ENCODE measurements at places on chromosomes 1 and 21.

- peak; percentile 56 for DNase-seq
Measured at GRCh38 chr1:38834937-38835827, 24.4 kb downstream of the RRAGC start.

DNA sequence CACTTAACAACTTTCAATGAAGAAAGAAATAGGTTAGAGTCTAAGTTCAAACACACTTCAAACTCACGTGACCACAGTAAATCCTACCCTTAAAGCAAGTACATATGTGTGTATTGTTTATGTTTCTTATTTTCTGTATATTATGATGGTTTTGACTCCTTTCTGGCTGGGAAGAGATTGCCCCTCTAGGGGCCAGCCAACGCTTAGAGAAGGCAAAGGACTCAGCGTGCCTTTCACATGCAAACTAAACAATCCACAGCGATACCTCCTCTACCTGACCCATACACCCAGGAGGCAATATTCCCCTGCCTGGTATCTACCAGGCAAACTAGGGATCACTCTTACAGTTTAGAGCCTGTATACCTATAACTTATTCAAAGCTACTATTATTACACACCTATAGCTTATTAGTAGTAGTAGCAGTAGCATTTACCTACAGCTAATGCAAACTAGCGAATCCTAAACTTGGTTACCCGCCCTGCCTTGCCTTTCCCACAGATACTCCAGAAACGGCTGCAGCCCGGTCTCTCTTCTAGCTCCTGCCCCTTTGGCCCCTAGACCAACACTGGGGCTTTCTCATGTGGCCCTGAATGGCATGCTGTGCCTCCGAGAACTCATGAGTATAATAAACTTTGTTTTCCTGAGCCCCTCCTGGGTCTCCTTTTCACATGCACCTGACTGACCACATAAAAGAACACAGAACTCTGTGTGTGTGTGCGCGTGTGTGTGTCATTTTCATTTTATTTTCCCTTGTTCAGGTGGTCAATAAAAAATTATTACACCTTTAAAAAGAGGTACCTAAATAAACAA is 14.0 kb downstream of the NRIP1 start:
- DNase-seq, result peak; percentile 8

GRCh38 chr1:213552045-213552444 is 435.7 kb upstream of the PROX1 start:
- no peak for DNase-seq

- no peak for DNase-seq
Measured at GRCh38 chr1:165844114-165844798, 16.8 kb downstream of the UCK2 start.

GRCh38 chr1:61043010-61043820 is 39.1 kb upstream of the NFIA start:
- DNase-seq, result peak; percentile 86

GRCh38 chr21:29726044-29726443 is 213.8 kb downstream of the GRIK1 start:
- DNase-seq, result no peak

GRCh38 chr21:14070968-14071367 is 139.8 kb downstream of the LIPI start:
- no peak for DNase-seq

- no peak for DNase-seq
Measured at GRCh38 chr1:207186503-207186902, 82.5 kb downstream of the C4BPA start.

GRCh38 chr1:207067185-207067584 is 14.1 kb downstream of the PFKFB2 start:
- no peak for DNase-seq

DNA sequence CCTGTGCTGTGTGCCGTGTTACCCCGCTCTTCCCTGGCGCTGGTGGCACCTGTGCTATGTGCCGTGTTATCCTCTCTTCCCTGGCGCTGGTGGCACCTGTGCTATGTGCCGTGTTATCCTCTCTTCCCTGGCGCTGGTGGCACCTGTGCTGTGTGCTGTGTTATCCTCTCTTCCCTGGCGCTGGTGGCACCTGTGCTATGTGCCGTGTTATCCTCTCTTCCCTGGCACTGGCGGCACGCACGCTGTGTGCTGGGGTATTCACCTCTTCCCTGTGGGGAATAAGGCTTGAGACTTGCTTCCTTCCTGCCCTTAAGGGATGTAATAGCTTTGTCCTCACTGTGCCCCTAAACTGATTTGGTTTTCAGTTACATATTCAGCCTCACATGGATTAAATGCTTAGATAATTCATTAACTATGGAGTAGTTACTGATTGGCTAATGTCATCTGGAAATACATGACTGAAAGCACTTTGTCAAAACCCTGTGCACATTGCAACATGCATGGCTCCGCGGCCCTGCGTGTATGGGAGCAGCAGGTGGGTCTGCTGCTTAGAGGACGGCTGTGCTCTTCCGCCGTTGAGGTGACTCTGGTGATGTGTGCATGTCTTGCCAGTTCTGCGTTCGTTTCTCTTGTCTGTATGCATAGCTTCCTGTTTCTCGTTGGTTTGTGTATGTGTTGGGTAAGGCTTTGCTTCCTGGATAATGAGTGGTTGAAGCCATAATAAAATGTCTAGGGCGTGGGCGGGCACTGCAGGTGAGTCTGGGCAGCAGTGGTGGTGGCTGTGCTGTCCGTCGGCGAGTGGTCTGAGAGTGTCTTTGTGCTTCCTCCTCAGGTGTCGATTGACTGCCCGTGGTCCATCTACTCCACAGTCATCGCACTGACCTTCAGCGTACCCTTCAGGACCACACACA is 17.9 kb upstream of the PWP2 start:
- peak; percentile 74 for DNase-seq

DNA sequence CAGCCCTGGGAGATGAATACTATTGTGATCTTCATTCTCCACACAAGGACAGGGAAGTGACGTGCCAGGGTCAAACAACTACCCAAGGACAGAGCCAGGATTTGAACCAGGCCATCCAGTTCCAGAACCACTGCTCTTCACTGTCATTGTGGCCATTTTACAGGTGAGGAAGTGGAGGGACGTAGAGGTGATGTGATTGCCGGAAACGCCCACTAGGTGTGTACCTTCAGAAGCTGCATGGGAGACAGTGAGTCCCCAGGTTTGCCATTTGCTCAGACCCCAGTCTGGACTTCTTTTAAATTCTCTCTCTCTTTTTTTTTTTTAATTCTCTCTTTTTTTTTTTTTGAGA is 207.6 kb upstream of the TMEM51 start:
- DNase-seq, result no peak

DNA sequence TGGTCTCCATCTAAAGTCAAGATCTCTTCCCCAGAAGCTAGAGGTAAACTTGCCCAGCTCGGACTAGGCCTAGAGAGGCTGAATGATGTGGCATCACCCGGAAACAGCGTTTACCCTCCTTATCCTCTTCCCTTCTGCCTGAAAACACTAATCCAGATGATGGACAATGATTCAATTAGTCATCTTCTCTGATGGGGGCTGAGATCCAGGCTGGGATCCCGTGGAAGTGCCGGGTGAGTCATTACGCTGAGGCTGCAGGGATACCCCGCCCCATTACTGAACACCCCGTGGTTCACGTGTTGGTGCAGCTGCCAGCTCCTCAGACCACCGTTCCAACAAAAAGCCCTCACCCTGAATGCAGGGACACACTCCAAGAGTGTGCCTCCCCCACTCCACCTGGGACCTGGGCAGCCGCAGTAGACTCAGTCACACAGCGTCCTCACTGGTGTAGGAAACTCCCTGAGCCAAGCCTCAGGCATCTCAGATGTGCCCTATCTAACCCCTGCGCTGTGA is 2.0 kb downstream of the S100A6 start:
- DNase-seq, result peak; percentile 37

GRCh38 chr1:82273816-82274215 is 473.1 kb downstream of the ADGRL2 start:
- DNase-seq, result no peak

DNA sequence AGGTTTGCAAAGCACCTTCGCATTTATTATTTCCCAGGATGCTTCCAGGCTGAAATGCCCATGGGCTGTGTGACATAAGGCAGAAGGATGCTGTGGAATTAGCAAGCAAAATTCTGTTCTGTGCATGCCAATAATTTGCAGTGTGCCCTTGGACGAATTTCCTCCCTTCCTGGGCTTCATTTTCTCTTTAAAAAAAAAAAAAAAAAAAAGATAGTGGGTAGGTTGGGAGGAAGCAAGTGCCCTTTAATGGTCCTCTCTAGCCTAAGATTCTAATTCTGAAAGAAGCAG is 2.5 kb upstream of the ID3 start:
- no peak for DNase-seq

DNA sequence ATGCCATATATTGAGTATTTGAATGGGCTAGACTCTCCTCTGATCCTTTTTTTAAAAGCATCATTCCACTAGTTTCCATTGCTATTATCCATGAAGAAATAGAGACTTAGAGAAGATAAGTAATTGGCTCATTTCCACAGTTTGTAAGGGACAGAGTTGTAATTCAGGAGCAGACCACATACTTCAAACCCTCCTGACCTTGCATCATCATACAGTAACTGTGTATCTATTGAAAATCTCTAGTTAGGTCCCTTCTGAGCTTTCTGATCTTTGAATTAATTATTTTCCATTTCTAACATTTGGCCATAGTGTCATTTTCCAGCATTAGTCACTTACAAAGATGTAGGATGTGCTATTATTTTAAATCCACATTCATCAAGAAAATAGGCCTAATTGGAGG is 386.5 kb upstream of the ST6GALNAC5 start:
- DNase-seq, result no peak

GRCh38 chr1:27071049-27071416 is 58.4 kb upstream of the TENT5B start:
- no peak for DNase-seq

DNA sequence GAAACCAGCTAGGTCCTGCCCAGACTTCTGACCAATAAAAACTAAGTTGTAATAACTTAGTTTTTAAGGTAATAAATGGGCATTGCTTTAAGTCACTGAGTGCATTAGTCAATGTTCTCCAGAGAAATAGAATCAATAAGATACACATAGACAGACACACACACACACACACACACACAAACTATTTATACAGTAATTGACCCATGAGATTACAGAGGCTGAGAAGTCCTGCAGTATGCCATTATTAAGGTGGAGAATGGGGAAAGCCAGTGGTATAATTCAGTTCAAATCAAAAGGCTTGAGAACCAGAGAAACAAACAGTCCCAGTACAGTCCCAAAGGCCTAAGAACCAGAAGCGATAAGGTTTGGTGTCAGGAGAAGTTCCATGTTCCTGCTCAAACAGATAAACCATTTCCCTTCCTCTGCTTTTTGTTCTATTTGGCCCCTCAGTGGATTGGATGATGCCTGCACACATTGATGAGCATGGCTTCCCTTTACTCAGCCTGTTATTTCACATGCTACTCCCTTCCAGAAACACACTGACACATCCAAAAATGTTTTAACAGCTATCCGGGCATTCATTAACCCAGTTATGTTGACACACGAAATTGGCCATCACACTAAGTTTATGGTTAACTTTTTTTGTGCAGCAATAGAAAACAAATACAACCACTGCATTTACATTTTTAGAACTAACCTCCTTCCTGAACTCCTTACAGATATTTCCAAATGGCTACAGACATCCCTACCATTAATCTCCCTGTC is 828.2 kb upstream of the NCAM2 start:
- DNase-seq, result no peak

DNA sequence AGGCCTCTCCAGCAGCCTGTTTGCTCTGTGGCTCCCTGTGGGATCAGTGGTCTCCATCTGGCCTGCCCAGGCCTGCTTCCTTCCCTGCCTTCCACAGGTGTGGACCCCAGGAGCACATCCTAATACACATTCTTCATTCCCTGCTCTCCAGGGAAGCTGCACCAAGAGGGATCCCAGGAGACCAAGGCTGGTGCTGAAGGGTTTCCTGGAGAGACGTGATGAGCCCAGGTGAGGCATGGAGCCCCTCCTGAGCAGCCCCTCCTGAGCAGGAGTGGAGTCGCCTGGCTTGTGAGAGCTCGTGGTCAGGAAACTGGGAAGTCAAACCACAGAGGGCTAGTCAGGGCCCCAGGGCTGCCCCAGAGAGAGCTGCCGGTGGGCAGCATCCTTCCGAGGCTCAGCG is 561.4 kb downstream of the MATN1 start:
- no peak for DNase-seq

DNA sequence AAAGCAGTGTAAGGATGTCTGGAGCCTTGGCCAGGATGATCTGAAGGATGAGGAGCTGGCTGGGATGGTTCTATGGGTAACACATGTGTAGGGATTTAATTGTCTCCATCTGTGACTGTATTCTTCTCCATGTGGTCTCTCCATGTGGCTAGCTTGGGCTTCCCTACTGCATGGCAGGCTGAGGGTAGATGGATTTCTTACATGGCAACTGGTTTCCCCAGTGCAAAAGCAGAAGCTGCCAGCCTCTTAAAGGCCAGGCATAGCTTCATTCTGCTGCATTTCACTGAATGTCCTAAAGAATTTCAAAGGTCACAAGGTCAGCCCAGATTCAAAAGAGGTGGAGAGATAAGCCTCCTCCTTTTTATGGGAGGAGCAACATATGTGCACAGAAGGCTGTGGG is 61.7 kb downstream of the XCL2 start:
- DNase-seq, result no peak

GRCh38 chr1:155038602-155039307 is 5.1 kb downstream of the DCST1 start:
- no peak for DNase-seq

- DNase-seq, result no peak
Measured at GRCh38 chr21:41726058-41726558, 40.7 kb downstream of the RIPK4 start.

DNA sequence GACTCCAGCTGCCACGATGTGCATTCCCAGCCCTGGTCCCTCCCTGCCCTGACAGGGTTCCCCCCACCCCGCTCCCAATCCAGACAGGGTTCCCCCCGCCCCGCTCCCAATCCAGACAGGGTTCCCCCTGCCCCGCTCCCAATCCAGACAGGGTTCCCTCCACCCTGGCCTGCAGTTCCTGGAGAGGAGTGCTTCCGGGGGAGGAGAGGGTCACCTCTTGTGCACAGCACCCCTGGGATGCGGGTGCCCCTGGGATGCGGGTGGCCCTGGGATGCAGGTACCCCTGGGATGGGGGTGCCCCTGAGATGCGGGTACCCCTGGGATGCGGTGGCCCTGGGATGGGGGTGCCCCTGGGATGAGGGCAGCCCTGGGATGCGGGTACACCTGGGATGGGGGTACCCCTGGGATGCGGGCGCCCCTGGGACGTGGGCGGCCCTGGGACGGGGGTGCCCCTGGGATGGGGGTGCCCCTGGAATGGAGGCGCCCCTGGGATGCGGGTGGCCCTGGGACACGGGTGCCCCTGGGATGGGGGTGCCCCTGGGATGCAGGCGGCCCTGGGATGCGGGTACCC is 36.7 kb upstream of the SLC19A1 start:
- no peak for DNase-seq

DNA sequence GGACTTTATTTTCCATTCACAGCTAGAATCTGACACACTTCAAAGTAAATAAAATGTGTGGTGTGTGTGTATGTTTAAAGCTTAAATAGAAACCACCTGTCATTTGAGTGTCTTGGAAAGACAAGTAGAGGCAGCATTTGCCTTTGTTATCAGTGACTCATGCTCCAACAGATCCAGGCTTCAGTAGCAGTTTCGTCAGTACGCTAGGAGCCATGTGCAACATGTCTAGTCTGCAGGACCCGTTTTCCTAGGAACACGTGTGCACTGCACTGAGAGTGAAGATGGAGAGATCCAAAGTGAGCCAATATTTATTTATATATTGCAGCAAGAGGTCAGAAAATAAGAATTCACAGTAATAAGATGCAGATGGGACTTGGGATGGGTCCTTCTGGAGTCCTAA is 41.8 kb downstream of the SGIP1 start:
- DNase-seq, result no peak

Measured in CD4-positive, alpha-beta T cell treated with Interleukin-17A for 4 hours (primary cell).